ENCODE measurements at places on chromosomes 3 and 15.

- DNase-seq = no peak
Measured at GRCh38 chr3:46312991-46313390, 40.9 kb upstream of the CCR2 start.

DNA sequence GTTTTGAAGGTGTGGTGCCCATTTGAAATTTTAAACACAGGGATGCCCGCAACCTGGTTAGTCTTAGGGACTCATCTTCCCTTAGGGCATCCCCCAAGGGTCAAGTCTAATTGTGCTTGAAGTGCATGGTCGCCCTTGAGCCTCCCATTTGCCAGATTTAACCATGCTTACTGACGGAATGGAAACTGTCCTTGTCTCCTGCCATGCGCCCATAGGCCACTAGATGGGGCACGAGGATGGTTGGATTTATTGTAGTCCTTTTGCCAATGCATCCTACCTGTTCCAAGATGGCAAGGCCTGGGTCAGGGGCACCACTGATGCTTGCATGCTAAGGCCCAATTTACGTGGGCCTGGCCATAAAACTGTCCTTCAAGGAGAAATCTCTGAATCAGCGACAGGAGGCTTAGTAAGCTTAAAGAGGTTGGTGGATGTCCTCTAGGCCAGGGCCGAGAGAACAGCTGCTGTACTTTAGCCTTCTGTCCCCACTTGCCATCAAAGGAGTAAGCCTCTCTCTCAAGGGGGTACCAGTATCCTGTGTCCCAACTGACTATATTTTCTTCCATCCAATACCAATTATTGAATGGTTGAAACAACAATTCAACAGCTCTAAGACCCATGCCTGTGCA is 355.4 kb downstream of the OTOL1 start:
- no peak for DNase-seq

DNA sequence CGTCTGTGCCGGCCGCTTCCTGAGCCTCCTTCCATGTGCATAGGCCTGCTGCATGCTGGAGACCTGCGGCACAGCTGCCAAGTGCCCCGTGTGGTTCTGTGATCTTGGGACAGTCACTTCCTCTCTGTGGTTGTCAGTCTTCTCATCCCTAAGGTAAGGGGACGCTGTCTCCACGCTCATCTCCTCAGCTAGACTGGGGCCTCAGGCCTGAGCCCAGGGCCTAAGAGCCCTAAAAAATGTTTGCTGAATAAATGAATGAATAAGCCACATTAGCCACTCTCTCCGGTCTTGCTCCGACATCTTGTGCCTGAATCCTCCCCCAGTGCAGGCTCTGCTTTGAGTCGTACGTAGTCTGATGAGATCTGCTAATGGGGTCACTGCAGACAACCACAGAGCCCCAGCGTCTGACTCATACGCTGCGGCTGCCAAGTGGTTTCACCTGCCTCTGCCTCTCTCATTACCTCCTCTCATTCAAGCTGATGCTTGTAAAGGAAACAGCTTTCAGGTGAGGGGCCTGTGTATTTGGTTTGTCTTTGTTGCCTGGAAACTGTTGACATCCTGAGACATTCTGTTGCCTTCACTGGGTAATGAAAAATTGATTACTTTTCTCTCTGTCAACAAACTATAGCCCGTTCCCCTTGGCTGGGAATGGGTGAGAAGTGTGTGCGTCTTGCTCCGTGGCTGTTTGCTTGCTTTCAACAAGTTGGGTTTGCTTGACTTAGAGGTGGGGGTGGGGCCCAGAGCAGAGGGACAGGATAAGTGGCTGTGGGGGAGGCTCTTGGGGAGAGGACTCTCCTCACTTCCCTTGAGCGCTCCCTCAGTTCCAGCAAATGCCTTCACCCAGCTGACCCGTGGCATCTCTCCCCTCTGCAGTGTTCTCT is 15.9 kb downstream of the RPLP1 start:
- no peak for DNase-seq

- DNase-seq = no peak
Measured at GRCh38 chr3:71005702-71006321, 577.7 kb downstream of the FOXP1 start.

GRCh38 chr3:48402281-48402732 is 27.6 kb downstream of the PLXNB1 start:
- peak; percentile 0 for DNase-seq

DNA sequence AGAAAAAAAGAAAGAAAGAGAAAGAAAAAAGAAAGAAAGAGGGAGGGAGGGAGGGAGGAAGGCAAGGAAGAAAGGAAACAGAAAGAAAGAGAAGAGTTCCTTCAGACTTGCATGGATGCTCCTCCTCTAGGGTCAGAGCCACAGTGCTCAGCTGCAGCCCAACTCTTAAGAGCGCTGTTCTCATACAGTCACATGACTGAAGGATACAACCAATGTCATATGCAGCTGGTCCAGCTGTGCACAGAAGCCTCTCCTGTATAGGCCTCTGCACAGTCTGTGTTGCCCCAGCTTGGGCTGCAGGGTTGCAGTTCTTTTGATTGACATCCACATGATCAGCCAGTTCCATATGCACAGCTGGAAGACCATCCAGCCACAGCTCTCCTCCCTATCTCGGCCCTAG is 86.8 kb upstream of the CTNNB1 start:
- no peak for DNase-seq

DNA sequence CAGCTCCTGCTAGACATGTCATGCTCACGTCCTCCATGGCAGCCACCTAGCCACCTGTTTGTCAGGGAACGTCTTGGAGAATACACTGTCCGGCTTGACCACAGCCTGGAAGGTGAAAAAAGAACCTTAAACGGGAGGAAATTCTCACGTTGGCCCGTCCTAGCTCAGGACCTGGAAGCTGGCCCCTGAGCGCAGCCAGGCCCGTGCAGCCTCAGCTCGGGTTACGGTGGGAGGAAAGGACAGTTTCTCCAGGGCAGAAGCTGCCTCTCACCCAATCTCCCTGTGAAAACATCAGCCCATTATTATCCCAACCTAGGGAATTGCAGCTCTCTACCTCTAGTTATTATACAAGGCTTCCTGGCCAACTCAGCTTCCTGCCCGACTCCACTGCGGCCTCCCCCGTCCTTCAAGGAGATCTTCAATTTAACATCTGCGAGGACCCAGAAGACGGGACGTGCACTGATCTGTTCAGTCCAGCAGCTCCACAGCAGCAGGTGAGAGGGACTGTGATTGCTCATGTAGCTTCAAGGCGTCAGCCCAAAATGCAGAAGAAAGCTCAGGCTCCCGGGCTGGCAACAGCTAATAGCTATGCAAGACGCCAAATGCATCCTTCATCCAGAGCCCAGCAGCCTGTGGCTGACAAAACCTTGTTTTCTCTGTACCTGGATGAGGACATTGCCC is 84.7 kb downstream of the ADAMTS17 start:
- no peak for DNase-seq

GRCh38 chr3:156317462-156318074 is 197.2 kb downstream of the KCNAB1 start:
- no peak for DNase-seq

DNA sequence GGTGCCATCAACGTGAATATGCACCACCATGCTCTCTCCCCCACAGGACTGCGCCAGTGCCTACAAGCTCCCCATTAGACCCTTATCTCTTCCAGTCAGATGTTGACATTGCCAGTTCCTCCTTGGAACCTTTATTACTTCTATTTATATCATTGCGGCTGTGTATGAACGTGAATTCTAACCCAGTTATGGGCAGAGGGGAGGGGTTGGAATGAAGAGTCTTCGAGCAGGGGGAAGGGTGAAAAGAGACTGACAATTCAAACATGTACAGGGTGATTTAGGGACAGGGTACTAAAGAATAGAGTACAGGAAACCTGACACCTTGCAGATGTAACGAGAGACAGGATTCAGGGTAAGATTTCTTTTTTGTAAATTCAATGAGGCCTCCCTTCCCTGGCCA is 41.8 kb upstream of the ST6GAL1 start:
- no peak for DNase-seq

DNA sequence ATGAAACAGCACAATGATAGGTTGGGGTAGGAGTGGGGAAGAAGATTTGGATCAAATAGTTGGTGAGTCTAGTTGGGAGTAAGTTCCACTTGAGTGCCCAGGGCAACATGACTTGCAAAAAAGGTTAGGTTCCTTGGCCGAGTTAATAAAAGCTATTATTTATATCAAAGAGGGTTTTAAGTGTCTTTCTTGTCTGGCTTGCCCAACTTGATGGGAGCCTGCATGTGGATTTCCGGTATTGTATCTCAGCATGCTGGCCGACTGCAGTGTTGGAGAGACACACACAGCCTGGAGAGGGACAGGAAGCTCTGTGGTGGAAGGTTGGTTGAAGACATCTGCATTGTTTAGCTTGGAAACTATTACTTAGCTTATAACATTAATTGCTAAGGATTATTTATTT is 449.5 kb upstream of the TBL1XR1 start:
- DNase-seq = no peak

GRCh38 chr15:65772930-65773329 is 19.2 kb downstream of the DENND4A start:
- no peak for DNase-seq

DNA sequence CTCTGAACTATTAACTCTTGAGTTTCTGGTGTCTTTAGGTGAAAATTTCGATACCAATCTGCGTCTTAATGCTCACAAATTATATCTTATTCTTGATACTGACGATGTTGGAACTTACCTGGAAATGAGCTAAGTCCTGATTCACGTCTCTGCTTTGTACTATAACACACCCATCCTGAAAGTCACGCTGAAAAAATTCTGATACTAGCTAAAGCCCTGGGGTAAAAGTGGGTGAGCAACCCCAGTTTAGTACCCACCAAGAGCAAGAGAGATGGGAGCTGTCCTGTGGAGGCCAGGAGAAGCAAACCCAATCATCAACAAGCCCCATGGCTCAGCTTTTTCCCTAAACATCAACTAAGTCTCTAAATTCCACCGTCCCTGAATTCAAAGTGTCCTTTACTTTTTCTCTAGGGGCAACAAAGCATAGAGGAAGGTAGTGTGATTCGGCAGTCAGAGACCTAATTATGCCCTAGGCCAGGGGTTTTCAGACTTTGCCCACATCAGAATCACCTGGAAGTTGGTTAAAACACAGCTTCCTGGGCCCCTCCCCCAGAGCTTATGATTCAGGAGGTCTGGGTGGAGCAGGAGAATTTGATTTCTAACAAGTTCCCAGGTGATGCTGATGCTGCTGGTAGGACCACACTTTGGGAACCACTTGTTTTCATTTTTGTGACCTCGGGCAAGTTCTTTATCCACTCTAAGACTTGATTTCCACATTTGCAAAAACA is 90.2 kb downstream of the OSBPL10 start:
- DNase-seq = no peak

- DNase-seq = peak; percentile 10
Measured at GRCh38 chr3:130539005-130539404, 22.0 kb downstream of the COL6A6 start.

GRCh38 chr3:89306540-89306939 is 199.1 kb downstream of the EPHA3 start:
- no peak for DNase-seq

DNA sequence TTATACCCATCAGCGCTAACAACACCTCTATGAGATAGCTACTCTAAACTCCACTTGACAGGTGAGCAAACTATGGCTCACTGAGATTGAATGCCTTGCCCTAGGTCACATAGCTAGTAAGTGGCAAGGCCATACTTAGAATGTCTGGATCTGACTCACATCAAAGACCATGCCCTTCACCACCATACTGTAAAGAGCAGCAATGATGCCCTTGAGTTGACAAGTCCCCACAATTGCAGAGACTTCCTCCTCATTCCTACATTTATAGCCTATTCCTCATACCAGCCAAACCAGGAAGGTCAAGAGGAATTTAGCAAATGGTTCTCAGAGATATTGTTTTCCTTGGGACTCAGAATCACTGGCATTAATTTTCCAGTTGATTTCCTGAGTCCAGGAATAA is 157.8 kb upstream of the SNTN start:
- DNase-seq = no peak

DNA sequence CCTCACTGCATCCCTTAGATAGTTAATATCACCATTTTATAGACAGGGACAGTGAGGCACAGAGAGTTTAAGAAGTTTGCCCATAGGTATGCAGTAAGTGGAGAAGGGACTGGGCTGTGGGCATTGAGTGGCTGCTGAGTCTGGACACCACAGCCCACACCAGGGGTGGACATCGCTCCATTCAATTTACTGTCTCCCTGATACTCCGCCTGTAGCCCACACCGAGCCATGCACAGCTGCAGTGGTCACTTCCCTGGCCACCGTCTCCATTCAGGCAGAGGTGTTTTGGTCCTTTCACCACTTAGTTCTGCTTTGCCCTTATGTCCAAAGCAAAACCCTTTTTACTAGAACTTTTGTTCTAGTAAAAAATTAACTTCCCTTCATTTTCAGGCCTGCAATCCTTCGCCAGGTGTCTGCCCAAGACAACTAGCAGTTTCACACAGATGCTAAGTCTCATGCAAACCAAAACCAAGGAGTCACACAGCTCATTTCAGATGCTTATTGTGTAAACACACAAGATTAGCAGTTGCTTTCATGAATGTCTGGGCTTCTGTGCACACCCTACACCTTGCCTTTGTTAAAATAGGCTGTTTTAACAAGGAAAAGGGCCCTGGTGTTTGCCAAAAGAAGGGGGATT is 30.1 kb downstream of the ZNF35 start:
- no peak for DNase-seq

DNA sequence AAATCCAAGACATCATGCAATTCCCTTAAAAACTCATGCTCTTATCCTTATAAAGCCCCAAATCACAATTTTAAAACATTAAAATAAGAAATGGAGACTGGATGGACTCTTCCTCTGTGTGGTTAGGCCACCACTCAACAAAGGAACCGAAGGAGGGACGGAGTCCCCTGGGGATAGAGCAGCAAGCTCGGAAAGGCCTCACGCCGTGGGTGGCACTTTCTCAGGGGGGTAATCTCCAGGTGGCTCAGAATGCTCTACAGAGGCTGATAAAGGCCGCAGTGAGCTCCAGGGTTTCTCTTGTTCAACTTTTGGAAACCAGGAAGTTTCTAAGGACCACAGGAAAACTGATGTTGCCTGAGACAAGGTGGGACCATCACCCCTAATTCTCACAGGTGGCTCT is 23.2 kb downstream of the CCR9 start:
- no peak for DNase-seq

- no peak for DNase-seq
Measured at GRCh38 chr3:194161131-194162045, 25.4 kb downstream of the HES1 start.

- DNase-seq = no peak
Measured at GRCh38 chr3:140188285-140188684, 253.3 kb downstream of the CLSTN2 start.

GRCh38 chr3:183149915-183150750 is 12.4 kb downstream of the LAMP3 start:
- DNase-seq = no peak

DNA sequence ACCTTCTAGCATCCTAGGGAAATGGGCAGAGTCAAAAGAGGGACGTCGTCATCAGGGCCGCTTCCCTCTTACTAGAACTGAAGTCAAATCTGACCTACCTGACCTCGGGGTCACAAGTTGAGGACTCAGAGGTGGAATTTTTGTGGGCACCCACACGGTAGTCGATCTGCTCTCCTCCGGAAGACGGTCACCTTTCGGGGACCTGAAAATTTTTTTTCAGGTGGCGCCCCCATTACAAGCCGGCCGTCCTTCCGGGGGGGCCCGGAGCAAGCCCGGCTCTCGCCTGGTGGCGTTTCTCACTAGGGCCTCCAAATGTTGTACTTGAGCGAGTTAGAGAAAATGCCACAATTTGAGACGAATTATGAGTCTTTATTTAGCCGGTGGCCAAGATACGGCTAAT is 157.5 kb upstream of the FRG2C start:
- DNase-seq = no peak

Data from B cell (primary cell).